ENCODE measurements at places on chromosomes 4 and X.

- no peak for DNase-seq
Measured at GRCh38 chrX:23631136-23631535, 36.2 kb upstream of the PRDX4 start.

DNA sequence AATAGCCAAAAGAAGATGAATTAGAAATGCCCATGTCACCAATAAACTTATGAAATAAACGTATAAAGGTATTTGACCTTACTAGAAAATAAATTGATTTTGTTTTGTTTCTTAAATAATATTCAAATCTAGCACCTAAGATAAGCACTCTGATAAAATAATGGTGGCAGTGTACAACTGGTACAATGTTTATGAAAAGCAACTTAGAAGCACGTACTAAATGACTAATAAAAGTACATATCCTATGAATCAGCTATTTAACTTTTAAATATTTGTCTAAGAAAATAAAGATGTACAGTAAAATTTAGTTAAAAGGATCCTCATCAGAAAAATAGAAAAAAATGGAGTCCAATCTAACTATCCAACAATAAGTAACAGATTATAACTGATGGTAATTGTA, 6.7 kb downstream of the MANBA start:
- no peak for DNase-seq

DNA sequence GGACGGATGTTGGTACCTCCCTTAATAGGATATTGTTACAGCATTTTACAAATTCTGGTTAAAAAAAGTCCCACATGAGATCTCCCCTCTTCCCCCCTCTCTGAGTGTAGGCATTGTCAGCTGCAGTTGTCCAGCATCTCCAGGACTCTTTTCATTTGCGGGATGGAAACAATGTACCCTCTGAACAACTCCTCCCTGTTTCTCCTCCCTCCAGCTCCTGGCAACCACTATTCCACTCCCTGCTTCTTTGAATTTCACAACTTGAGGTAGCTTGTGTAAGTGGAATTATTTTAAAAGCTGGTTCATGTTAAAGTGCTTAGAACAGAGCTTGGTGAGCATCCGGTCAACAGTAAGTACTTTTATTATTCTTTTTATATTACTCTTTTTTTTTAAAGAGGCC, 69.8 kb downstream of the TBL1X start:
- DNase-seq, result no peak

- no peak for DNase-seq
Measured at GRCh38 chr4:158850800-158851644, 82.2 kb downstream of the FNIP2 start.

DNA sequence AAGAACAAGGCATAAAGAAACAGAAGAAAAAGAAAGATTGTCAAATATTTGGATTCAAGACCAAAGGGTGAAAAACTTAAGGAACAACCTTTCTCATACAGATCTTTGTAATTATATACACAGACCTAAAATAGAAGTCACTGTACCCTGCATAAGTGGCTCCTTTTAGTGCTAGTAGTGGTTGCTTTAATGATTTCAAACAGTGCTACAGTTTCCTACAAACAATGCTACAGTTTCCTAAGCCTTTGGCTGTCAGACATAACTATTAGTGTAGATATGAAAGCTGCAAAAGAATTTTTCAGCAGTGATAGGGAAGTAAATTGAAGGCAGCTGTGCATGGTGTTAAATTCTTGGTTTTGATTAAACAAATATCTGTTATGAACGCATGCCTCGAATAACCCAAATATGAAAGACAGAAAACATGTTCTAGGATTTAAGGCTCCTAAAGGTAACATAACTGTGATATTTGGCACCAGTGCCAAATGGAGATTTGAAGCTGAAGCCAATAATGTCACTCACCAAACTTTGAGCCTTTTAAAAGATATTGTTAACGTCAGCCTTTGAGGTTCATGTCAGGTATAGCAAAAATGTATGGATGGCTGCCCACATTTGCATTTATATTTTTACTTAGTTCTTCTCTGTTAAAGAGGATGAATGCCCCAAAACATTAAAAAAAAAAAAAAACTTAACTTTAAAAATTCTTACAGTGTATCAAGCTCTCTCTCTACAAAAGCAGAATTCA, 36.6 kb downstream of the SMARCAD1 start:
- DNase-seq, result no peak

DNA sequence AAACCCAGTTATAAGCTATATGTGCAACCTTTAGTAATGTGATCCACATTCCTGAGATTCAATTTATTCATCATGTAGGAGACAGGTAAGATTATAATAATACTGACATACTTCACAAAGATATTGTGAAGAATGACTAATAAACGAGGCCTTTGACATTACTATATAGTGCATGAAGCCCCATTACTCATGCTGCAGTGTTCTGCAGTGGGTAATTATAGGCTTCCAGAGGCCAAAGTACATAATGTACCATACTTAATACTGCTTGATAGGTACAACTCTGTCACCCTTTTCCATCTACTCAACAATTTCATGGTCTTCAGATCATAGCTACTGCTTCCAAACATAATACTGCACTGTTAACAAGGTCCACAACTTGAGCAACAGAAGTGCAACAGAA, 68.9 kb downstream of the COL25A1 start:
- no peak for DNase-seq
